ENCODE measurements at places on chromosomes 2 and 18.

DNA sequence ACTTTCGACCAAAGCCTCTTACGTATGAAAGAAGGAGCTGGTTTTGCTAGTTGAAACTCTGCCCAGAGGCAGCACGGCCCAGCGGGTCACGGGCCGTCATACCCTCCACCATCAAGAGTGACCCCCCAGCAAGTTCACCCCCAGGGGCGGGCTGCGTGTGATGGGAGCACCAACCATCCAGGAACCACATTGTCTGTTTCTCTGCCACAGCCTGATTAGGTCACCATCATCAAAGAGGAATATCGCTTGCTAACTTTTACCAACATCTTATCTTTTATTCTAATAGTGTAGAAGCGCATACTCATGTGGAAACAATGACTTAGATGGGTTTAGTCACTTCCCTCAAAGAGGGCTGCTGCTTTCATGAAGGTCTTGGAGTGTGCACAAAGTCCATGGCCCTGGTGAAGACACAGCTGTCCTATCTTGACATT is 116.6 kb upstream of the SMIM21 start:
- H3K4me1 ChIP-seq = no peaks in the 10 kb centered on the region
- no peak for DNase-seq
- no peak overlapping the region for H3K4me3 ChIP-seq
- no peaks in the 10 kb centered on the region for H3K36me3 ChIP-seq
- no peak overlapping the region for H3K27ac ChIP-seq
- H3K27me3 ChIP-seq = no peaks in the 10 kb centered on the region

GRCh38 chr2:129133692-129134641 is 815.3 kb upstream of the HS6ST1 start:
- no peak overlapping the region for H3K4me3 ChIP-seq
- no peak overlapping the region for H3K27ac ChIP-seq
- DNase-seq = no peak
- H3K36me3 ChIP-seq = no peaks in the 10 kb centered on the region

- DNase-seq = no peak
- H3K27me3 ChIP-seq = no peaks in the 10 kb centered on the region
- H3K4me3 ChIP-seq = no peak overlapping the region
- no peaks in the 10 kb centered on the region for H3K36me3 ChIP-seq
Observed at GRCh38 chr2:75764611-75765010, 53.9 kb upstream of the GCFC2 start.

- no peaks in the 10 kb centered on the region for H3K4me1 ChIP-seq
- H3K27ac ChIP-seq = no peak overlapping the region
- DNase-seq = no peak
- H3K36me3 ChIP-seq = no peaks in the 10 kb centered on the region
- no peak overlapping the region for H3K4me3 ChIP-seq
Observed at GRCh38 chr2:13698847-13699246, 933.7 kb upstream of the LRATD1 start.

GRCh38 chr18:35862119-35862640 is 110.3 kb upstream of the RMP24 start:
- no peaks in the 10 kb centered on the region for H3K27me3 ChIP-seq
- H3K27ac ChIP-seq = no peak overlapping the region
- no peaks in the 10 kb centered on the region for H3K4me1 ChIP-seq
- no peak for DNase-seq

- no peak overlapping the region for H3K4me3 ChIP-seq
- no peaks in the 10 kb centered on the region for H3K4me1 ChIP-seq
- DNase-seq = peak; percentile 93
Observed at GRCh38 chr2:85551698-85552678, 9.3 kb downstream of the GGCX start.

- peaks cover 12% of the 10 kb centered on the region for H3K4me1 ChIP-seq
- H3K27me3 ChIP-seq = no peaks in the 10 kb centered on the region
- DNase-seq = no peak
- no peaks in the 10 kb centered on the region for H3K36me3 ChIP-seq
- H3K4me3 ChIP-seq = no peak overlapping the region
Observed at GRCh38 chr2:9103663-9104277, 100.3 kb upstream of the MBOAT2 start.

DNA sequence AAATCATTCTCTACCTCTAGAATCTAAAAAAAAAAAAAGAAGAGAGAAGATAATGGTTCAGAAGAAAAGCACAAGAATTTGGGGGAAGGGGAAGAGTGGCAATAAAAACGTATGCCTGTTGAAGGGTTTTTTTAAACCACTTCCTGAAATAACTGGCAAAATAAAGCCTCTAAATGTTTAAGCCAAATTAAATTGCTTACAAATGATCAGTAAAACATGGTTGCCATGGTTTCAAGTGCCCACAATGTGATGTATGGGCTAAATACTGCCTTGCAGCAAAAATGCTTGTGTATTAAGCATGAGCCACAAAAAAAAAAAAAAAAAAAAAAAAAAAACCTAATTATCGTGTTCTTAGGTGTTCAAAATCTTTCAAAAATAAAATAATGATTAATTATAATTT is 60.8 kb downstream of the RBM43 start:
- no peaks in the 10 kb centered on the region for H3K27me3 ChIP-seq
- H3K27ac ChIP-seq = no peak overlapping the region
- DNase-seq = no peak

- H3K4me1 ChIP-seq = no peaks in the 10 kb centered on the region
- H3K27me3 ChIP-seq = no peaks in the 10 kb centered on the region
- no peak overlapping the region for H3K27ac ChIP-seq
- H3K4me3 ChIP-seq = no peak overlapping the region
Observed at GRCh38 chr2:241948901-241949735, 79.6 kb downstream of the RTP5 start.

GRCh38 chr18:22983175-22983574 is 50.0 kb downstream of the RBBP8 start:
- no peaks in the 10 kb centered on the region for H3K36me3 ChIP-seq
- no peaks in the 10 kb centered on the region for H3K27me3 ChIP-seq

GRCh38 chr2:77578354-77578753 is 56.2 kb upstream of the LRRTM4 start:
- no peaks in the 10 kb centered on the region for H3K4me1 ChIP-seq
- H3K36me3 ChIP-seq = no peaks in the 10 kb centered on the region
- no peak overlapping the region for H3K4me3 ChIP-seq
- H3K27me3 ChIP-seq = no peaks in the 10 kb centered on the region

DNA sequence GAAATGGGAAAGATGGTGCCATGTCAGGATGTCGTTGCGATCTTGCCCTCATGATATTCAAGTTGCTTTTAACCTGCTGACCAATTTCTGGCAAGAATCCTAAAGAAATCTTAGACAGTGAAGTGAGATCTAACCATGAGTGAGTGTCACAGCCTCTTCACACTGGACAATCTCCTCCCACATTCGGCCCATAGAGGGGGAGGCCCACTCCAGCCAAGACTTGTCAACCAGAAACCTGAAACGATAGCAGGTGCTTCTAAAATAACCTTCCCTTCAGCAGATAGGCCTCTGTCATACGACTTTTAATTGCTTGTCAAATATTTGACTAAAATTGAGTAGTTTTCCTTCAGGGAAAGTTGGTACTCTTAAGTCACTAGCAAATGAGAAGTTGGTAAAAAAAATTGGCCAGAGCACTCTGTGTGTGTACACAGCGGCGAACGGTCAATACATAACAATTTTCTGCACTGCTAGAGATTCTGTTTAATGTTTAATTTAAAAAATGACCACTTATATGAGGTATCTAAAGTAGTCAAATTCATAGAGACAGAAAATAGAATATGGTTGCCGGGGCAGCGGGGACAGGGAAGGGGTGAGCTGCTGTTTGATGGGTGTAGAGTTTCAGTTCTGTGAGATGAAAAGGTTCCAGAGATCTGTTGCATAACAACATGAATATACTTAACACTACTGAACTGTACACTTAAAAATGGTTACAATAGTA is 110.2 kb downstream of the VAPA start:
- DNase-seq = no peak
- H3K36me3 ChIP-seq = no peaks in the 10 kb centered on the region
- no peak overlapping the region for H3K4me3 ChIP-seq
- no peak overlapping the region for H3K27ac ChIP-seq
- H3K4me1 ChIP-seq = no peaks in the 10 kb centered on the region
- no peaks in the 10 kb centered on the region for H3K27me3 ChIP-seq

DNA sequence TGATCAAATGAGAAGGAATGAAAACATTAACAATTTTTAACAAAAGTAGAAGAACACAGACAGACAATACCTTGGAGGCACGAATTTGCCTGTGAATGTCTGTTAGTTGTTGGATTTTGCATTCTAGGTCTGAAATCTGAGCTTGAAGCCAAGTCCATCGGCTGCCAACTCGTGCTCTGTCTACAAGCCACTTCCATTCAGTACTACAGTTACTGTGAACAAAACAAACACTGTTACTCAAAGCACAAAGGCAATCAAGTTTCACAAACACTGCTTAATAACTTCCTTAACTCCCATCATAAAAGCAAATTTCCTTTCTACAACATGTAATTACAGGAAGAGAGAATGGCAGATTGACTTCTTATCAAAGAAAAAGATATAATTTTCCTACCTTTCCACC is 42.2 kb downstream of the KANSL1L start:
- peaks cover 4% of the 10 kb centered on the region for H3K36me3 ChIP-seq
- no peaks in the 10 kb centered on the region for H3K27me3 ChIP-seq
- H3K27ac ChIP-seq = no peak overlapping the region
- no peak overlapping the region for H3K4me3 ChIP-seq
- no peaks in the 10 kb centered on the region for H3K4me1 ChIP-seq

DNA sequence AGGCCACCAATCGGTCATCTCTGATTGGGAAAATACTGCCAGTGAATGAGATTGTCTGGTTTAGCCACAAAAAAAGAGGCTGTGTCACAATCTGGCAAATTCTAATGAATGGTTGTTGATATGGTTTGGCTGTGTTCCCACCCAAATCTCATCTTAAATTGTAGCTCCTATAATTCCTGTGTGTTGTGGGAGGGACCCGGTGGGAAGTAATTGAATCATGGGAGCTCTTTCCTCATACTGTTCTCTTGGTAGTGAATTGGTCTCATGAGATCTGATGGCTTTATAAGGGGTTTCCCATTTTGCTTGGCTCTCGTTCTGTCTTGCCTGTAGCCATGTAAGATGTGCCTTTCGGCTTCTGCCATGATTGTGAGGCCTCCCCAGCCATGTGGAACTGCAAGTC is 838.3 kb downstream of the SLC4A3 start:
- H3K27ac ChIP-seq = no peak overlapping the region
- no peak for DNase-seq
- H3K36me3 ChIP-seq = no peaks in the 10 kb centered on the region
- no peaks in the 10 kb centered on the region for H3K27me3 ChIP-seq

- no peak for DNase-seq
- no peaks in the 10 kb centered on the region for H3K36me3 ChIP-seq
- no peaks in the 10 kb centered on the region for H3K27me3 ChIP-seq
- peak overlapping the region; percentile 74 for H3K4me3 ChIP-seq
Observed at GRCh38 chr2:47903781-47904490, 2.4 kb downstream of the FBXO11 start.

- no peak overlapping the region for H3K4me3 ChIP-seq
- no peaks in the 10 kb centered on the region for H3K4me1 ChIP-seq
- H3K27me3 ChIP-seq = no peaks in the 10 kb centered on the region
- H3K36me3 ChIP-seq = no peaks in the 10 kb centered on the region
- no peak for DNase-seq
- H3K27ac ChIP-seq = no peak overlapping the region
Observed at GRCh38 chr2:120793682-120794403, 58.2 kb downstream of the GLI2 start.

DNA sequence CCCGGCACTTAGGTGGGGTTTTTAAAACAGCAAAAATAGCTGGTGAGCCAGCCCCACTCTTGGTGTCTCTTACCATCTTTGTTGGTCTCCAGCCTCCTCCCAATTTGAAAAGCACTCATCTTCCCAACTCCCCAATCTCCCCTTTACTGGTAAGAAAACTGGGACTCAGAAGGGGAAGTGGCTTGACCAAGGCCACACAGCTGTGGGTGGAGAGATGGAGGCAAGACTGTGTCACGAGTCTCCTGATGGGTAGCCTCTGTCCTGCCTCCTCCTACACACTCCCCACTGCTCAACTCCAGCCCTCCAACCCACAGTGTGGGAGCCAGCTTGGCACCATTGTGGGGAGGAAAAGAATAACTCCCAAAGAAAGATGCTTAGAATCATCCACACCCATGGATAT is 140.4 kb downstream of the SMAD2 start:
- H3K4me1 ChIP-seq = peaks cover 4% of the 10 kb centered on the region
- no peak overlapping the region for H3K4me3 ChIP-seq
- DNase-seq = no peak
- H3K27me3 ChIP-seq = no peaks in the 10 kb centered on the region
- no peak overlapping the region for H3K27ac ChIP-seq

- H3K27me3 ChIP-seq = no peaks in the 10 kb centered on the region
- H3K27ac ChIP-seq = no peak overlapping the region
- H3K36me3 ChIP-seq = no peaks in the 10 kb centered on the region
- no peaks in the 10 kb centered on the region for H3K4me1 ChIP-seq
- no peak for DNase-seq
- H3K4me3 ChIP-seq = no peak overlapping the region
Observed at GRCh38 chr2:10901160-10901939, 10.4 kb upstream of the KCNF1 start.

GRCh38 chr18:26854292-26854881 is 11.1 kb downstream of the AQP4 start:
- no peaks in the 10 kb centered on the region for H3K4me1 ChIP-seq
- no peaks in the 10 kb centered on the region for H3K27me3 ChIP-seq
- no peak overlapping the region for H3K4me3 ChIP-seq
- H3K36me3 ChIP-seq = no peaks in the 10 kb centered on the region
- H3K27ac ChIP-seq = no peak overlapping the region

DNA sequence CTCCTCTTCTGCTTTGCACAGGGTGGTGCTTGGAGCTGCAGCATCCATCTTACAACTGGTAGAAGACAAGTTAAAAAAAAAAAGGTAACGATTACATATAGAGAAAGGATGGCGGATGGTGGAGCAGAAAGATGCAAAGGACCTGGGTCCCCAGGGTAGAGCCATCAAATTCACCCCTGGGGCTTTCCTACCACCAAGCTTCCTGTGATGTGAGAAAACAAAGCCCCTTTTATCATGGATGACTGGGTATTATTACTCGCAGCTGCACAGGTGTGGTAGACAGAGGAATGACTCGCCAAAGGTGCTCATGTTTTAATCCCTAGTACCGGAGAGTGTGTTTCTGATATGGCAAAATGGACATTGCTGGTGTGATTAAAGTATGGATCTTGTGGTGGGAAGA is 1.3 kb upstream of the ACOXL start:
- no peak overlapping the region for H3K27ac ChIP-seq
- H3K4me1 ChIP-seq = no peaks in the 10 kb centered on the region
- no peaks in the 10 kb centered on the region for H3K36me3 ChIP-seq
- DNase-seq = no peak
- H3K4me3 ChIP-seq = no peak overlapping the region

DNA sequence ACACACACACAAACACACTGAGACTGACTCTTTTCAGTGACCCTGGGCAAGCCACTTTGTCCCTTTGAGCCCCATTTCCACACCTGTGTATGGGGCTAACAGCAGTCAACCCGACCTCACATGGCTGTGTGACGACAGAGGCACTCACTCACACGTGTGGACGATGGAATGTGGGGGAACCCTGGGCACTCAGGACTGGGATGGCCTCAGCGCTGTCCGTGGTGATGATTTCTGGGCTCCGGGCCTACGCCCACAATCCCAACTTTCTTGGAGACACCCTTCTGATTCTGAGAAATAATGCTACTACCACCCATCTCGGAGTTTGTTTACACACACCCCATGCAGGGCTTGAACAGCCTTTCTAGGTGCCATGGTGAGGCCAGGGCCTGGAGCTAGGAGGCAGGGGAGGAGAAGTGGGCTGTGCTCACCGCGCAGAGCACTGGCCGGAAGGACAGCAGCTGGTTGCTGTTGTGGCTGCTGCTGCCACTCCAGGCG is 1.5 kb downstream of the CRYBA2 start:
- no peak overlapping the region for H3K27ac ChIP-seq
- H3K4me3 ChIP-seq = no peak overlapping the region
- no peak for DNase-seq
- peaks cover 2% of the 10 kb centered on the region for H3K27me3 ChIP-seq
